Activated T-cell treated with anti-CD3 and anti-CD28 coated beads for 24 hours (primary cell): ENCODE measurements at places on chromosomes 1 and 21.

DNA sequence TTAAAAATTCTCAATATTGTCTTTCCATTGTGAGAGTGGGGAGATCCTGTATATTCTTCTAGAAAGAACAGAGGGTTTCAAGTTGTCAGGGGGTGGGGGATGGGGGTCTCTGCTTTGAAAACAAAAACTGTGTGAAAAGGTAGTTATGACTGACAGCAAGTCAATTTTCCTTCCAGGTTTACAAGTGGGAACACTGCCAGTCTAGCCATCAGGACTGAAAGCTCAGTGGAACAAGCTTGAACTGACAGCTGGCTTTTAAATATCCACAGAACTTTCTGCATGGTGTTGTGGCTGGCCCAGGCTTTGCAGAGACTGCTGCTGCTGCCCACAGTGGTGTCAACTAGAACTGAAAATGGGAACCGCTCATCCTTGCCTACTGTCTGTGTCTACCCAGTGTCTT lies 162.6 kb downstream of the TNR start:
- no peak for DNase-seq

DNA sequence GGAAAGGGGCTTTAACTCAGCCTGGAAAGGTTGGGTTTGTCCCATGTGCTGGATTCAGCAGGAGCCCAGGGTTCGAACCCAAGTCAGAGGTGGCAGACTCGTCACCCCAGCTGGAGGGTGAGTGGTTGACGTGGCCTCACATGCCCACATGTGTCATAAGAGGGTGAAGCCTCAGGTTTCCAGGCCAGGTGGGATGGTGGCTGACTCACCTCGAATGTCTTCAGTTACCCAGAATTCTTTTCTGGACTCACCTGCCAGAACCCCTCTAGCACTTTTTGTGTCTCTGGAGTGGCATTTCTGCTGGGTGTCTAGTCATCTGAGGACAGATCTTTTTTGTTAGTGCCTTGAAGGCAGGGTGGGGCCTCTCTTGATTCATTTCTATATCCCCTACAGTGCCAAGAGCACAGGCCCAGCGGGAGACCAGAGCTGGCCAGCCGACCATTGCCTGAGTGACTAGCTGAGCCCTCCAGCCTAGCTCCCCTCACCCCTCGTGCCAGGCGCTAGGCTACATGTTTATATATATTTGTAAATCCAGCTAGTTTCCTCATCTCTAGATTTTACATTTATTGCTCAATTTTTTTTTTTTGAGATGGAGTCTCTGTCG lies 28.1 kb downstream of the IL6R start:
- no peak for DNase-seq

GRCh38 chr1:177282976-177283375 lies 112.2 kb downstream of the BRINP2 start:
- no peak for DNase-seq

DNA sequence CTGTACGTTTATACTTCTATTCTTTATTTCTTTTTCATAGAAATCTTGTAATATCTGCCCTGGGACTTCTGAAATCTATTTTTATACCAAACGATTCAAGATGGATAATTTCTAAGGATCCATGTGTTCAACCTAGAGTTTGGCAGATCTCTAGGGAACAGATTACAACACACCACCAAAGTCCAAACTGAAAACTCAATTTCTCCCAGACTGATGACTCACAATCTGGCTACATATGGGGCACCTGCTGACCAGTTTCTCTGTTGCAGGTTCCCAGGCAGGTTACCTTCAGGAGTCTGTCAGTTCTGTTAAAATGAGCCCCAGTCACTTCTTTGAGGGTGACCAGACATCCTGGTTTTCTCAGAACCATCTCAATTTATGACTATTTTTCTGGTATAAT lies 439.4 kb downstream of the GPATCH2 start:
- DNase-seq = no peak

DNA sequence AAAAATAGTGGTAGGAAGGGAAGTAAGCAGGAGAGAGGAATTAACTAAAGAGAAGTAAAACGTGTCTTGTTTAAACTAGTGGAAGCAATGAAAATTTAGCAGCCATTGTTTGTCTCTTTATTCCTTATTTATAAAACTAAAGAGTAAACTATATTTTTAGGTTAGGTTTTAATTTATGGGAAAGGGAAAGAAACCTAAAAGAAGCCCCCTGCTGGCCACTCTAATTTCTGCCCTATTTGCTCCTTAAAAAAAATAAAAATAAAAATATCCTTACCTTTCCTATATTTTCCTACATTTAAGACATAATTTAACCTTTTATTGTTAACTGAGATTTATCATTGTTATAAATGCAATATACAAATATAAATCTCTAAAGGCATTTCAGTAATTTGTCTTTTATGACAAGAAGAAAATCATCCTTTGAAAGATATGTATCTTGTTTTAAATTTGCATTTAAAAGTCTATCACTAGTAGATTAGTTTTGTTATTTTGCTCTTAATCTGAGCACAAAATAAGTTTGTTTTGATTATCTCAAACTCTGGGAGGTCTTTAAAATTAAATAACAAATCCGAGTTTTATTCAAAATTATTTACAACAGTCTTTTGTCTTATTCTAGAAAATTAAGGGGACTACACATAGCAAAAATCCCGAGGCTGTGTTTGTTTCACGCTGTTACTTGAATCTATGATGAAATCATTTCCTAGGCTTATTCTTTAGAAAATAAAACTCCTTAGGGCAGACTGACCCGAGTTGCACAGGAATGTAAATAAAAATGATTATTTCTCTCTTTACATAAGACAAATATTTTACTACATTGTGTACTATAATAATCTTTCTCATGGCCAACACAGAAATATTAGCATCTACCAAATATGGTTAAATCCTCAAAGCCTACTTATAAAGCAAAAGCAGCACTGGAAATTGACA lies 201.7 kb downstream of the NRIP1 start:
- DNase-seq = no peak
